ENCODE measurements at places on chromosomes 2 and 18.

DNA sequence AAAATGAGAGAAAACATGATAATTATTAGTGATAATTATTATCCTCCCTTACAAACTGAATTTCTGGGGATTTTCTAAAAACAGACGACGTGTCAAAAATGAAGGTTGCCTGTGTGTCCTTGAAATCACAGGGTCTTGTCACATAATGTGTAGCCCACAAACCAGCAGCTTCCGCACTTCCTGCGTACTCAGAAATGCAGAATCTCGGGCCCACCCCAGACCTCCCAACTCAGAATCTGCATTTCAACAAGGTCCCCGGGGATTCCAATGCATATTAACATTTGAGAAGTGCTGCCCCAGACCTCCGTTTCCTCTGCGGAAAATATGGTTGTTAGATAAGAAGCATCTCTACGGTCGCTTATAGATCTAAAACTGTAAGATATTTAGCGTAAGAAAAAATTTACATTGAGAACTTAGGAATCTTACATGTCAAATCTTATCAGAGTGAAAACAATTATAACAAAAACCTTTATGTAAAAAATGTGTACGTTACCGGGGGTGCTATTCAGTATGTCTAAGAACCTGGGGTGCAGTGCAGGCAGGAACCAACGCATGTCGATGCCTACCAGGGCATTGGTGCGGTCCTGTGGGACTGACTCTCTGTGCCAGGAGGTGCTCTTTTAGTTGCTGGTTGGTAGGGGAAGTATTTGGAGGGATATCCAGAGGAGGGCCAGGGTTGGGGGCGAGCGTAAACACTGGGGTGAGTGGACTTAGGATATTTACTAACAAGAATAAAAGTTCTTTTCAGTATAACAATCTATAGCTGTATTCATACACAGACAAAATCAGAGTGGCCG is 15.2 kb downstream of the CDKL4 start:
- no peak for DNase-seq

- DNase-seq = no peak
These were observed 315.7 kb upstream of the CWC22 start for GRCh38 chr2:180322781-180323180.

DNA sequence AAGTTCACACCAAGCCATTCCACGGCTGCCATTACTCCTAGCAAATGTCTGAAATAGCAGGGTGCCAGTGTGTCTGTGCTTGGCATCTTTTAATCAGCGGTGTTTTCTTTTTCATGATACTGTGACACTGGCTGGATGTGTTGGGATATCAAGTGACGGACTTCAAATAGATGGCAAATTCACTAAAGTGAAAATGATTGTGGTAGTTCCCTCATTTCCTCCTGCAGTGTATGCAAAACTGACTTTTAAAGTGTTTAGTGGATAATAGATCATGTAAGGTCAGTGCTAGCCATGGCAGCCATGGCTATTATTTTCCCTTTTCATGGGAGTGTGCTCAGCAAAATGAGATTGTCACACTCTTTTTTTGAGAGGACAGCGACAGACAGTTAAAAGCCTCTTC is 261.5 kb upstream of the SIX3 start:
- DNase-seq = no peak

GRCh38 chr2:227415538-227416424 is 28.0 kb upstream of the SCYGR1 start:
- no peak for DNase-seq

DNA sequence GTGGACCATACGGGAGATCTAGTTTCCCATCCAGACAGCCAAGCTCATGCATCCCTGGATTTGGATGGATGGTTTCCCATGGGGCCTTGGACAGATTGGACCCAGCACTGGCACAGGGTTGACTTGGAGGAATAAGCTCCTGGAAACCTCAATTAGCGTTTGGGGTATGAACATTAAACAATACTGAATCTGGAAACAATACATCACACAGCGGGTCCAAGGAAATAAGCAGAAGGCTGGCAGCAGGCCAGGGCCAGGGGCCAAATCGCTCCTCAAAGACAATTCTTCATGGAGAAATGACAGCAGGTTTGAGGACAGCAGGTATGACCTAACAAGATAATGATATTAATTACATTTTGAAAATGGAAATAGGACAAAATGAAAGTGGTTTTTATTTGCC is 540.6 kb downstream of the RIT2 start:
- DNase-seq = no peak

- no peak for DNase-seq
These were observed 29.3 kb upstream of the CRIM1 start for GRCh38 chr2:36326286-36326685.

DNA sequence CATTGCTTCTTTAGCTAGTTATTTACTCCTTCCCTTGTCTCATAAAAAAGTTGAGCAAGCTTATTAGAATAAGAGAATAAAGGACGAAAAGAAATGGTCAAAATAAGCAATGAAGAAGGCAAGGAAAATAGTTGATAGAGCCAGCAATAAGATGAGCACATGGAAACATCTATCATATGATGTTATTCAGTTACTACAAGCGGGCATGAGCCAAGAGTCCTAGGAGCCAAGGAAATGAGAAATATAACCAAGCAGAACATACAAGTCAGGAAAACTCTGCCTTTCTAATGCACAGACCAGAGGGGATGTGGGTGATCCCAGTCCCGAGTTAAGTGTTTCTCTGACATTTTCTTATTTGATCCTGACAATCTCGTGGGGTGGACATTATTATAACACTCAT is 33.9 kb downstream of the INO80C start:
- DNase-seq = no peak
